ENCODE measurements at places on chromosomes 4 and X.

GRCh38 chrX:33183361-33183760, 28.0 kb downstream of the DMD start:
- no peak for DNase-seq

DNA sequence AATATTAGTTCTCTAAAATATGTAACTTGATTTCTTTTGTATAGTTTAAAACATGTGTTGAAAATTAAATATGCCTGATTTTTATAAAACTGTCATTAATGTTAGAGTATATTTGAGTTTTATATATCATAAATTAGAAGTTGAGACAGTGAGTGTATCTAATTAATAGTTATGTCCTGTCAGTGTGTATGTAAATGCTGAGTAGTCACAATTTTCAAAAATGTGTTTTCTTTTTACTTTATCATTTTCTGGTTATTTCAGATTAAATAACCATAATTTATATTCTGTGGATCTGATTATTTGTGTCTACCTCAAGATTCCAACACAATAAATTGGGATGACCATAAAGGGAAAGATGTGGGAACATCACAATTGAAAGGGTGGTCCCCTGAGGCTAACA, 82.7 kb upstream of the CXXC4 start:
- DNase-seq: no peak

GRCh38 chr4:3268395-3269104, 19.6 kb downstream of the MSANTD1 start:
- DNase-seq: peak; percentile 20

GRCh38 chr4:36651253-36651652, 369.8 kb downstream of the DTHD1 start:
- no peak for DNase-seq

- DNase-seq: peak; percentile 33
Measured at GRCh38 chr4:114180481-114180880, 201.0 kb upstream of the ARSJ start.

DNA sequence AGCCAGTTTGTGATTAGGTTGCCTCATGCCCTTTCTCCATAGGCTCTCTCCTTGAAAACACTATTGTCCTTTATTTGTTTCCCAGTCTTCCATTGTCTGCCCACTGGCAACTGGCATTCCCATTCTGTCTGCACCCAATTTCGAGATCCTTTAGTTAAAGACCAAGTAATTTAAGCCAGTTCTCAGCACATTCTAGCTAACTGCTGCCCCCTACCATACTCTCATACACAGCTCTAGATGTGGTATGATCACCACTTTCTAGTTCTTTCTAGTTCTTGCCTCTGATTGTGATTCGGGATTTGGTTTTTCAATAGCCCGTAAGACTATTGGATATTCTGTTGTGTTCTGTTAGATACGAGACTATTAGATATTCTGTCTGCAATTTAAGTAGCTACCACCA, 135.8 kb upstream of the TRPC5 start:
- DNase-seq: no peak

DNA sequence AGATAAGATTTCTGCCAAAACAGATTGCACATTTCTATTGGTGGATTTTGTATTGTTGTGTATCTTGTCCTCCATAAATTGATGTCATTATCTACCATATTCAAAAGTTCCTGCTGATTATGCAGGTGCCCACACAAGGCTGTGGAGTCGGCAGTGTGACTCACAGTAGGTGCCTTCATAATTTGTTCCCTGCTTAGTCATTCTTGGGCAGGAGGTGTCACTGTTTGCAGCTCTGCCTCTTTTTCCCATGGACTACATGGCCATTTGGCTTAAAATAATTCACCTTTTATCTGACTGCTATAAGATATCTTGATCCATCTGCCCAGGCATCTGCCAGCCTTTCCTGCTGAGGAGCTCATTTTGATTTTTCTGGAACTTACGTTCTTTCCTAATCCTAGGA, 33.6 kb upstream of the ENPEP start:
- DNase-seq: no peak

DNA sequence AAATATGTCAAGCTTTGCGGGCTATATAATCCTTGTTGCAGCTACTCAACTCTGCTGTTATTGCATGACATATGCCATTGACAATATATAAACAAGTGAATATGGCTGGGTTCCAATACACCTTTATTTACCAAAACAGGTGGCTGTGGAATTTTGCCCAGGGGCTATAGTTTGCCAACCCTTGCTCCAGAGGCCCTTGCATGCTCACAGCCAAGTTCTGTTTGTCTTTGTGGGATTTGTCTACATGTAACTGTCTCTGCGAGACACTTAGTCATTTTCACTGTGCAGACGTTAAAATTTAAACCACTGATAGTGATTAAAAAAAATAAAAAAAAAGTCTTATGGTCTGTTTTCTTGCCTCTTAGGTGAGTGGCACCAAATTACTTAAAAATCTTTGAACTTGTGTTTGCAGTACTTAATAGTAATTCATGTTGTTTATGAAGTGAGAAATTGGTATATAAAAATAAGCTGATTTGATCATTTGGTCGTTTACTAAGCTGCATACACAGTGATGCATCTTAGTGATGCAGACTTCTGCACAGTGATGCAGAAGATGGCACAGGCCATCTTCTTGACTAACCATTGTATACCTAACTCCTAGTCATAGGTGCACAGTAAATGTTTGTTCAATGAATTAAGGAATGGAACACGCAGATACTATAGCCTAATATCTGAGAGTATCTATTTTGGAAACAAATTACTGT, 170.9 kb downstream of the FRMPD4 start:
- DNase-seq: no peak

DNA sequence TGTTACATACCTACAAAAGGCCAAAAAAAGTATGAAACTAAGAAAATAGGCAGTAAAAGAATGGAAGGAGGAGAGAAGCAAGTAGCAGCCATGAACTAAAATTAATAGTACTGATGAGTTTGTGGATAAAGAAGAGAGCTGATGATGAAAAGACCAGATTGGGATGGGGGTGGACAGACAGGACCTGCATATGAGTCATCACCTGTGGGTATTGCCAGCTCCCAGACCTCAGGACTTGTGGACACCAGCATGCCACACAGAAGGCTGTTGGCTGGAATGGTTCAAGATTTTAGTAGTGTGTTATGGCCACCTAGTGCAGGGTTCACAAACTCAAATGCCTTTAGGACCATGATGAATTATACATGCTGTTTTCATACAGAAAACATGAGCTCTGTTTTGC, 58.9 kb downstream of the ARX start:
- no peak for DNase-seq
